Neural crest cell (in vitro differentiated cells): ENCODE measurements at places on chromosomes 3 and 15.
A peak's percentile ranks its signal among the peaks of the same experiment; 100 is the strongest.

GRCh38 chr15:87777054-87777561, 479.4 kb downstream of the NTRK3 start:
- peaks cover 9% of the 10 kb centered on the region for H3K4me1 ChIP-seq
- H3K27me3 ChIP-seq = no peaks in the 10 kb centered on the region
- H3K36me3 ChIP-seq = no peaks in the 10 kb centered on the region

GRCh38 chr3:99999536-99999935, 114.8 kb downstream of the FILIP1L start:
- no peak overlapping the region for H3K27ac ChIP-seq
- H3K4me1 ChIP-seq = no peaks in the 10 kb centered on the region
- DNase-seq = no peak
- no peaks in the 10 kb centered on the region for H3K27me3 ChIP-seq

DNA sequence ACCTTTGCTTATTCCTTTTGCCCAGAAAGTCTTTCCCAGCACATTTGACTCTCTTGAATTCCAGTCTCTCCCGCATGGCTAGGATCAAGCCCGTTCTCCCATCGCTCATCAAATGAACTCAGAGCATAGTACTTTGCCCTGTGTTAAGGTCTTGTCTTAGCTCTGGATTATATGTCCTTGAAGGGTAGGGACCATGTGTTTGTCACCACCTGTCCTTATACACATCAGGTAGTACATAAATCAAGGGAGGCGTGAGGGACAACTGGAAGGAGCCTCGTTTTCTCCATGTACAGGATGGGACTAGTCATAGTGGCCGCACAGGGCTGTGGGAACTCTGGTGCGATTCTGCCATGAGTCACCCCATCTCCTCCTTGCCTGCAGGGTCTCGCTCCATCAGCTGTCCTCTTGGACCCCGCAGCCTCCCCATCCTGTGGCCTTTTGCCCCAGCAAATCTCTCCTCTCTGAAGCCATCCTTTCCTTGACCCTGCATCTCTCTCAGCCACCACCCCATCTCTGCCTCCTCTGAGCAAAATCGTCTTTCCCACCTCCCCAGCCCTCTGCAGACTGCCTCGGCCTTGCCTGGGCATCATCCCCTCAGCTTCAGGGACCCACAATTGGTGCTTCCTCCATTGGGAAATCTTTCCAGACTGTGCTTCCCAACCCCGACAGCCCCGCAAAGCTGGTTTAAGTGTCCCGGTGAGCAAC, 33.4 kb upstream of the RAB6B start:
- DNase-seq = no peak
- H3K4me3 ChIP-seq = peak overlapping the region; percentile 52
- peaks cover 27% of the 10 kb centered on the region for H3K27me3 ChIP-seq
- H3K36me3 ChIP-seq = no peaks in the 10 kb centered on the region

DNA sequence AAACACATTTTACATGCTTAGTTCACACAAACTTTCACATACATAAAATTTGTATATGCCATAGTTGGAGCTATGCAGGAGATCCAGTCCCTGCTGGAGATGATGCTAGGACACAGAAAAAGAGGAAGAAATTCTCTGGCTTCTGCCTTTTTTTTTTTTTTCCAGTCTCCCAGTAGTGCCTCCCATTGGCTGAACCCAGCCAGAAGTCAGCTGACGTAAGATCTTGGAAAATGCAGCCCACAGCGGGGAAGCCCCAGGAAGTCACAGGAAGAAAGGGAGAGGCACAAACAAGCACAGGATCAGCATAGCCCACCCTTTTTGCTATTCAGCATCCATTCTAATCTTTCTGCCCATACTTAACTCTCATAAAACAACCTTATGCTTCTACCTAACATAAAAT, 38.5 kb downstream of the SCN11A start:
- H3K4me3 ChIP-seq = no peak overlapping the region
- no peak overlapping the region for H3K27ac ChIP-seq
- peaks cover 14% of the 10 kb centered on the region for H3K27me3 ChIP-seq

GRCh38 chr3:13574798-13575451, 26.0 kb downstream of the FBLN2 start:
- H3K27ac ChIP-seq = no peak overlapping the region
- no peak for DNase-seq
- no peak overlapping the region for H3K4me3 ChIP-seq

DNA sequence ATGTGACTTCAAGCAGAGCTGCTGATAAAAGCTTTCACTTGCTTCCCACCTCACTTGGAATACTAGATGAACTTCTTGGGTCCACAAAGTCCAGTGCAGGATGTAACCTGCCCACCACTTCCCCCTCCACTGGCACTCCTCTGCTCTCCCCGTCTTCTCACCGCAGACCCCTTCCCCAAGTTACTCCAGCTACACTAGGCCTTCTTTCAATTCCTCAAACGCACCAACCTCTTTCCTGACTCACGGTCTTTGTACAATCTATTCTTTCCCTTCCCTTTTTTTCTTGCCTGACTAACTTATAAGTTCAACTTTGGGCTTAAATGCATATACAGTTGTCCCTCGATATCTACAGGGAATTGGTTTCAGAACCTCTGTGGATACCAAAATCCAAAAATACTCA, 5.2 kb upstream of the ATP13A3 start:
- no peak overlapping the region for H3K4me3 ChIP-seq
- H3K36me3 ChIP-seq = no peaks in the 10 kb centered on the region
- no peaks in the 10 kb centered on the region for H3K27me3 ChIP-seq

DNA sequence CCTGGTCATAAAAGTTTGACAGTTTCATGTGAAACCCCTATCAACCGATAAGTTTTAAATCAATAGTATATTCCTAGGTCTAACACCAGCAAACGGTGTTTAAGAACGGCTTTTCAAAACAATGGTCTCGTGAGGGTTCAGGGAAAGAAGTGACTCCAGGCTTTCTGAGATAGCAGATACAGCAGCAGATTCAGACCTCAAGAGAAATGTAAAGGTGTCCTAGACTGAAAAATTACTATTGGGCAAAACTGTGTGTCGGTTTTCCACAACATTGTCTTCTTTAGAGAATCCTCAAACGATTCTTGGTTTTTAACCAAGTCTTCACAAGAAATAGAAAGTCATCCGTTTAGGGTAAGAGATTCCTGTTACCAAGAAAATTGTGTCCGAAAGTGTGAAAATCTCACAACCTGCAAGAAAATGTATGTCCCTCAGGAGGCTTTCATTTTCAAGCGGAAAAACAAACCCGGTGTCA, 1.2 kb downstream of the SETD2 start:
- peaks cover 52% of the 10 kb centered on the region for H3K4me1 ChIP-seq
- peak overlapping the region; percentile 99 for H3K27ac ChIP-seq
- peak overlapping the region; percentile 98 for H3K4me3 ChIP-seq
- no peaks in the 10 kb centered on the region for H3K36me3 ChIP-seq
- no peak for DNase-seq

DNA sequence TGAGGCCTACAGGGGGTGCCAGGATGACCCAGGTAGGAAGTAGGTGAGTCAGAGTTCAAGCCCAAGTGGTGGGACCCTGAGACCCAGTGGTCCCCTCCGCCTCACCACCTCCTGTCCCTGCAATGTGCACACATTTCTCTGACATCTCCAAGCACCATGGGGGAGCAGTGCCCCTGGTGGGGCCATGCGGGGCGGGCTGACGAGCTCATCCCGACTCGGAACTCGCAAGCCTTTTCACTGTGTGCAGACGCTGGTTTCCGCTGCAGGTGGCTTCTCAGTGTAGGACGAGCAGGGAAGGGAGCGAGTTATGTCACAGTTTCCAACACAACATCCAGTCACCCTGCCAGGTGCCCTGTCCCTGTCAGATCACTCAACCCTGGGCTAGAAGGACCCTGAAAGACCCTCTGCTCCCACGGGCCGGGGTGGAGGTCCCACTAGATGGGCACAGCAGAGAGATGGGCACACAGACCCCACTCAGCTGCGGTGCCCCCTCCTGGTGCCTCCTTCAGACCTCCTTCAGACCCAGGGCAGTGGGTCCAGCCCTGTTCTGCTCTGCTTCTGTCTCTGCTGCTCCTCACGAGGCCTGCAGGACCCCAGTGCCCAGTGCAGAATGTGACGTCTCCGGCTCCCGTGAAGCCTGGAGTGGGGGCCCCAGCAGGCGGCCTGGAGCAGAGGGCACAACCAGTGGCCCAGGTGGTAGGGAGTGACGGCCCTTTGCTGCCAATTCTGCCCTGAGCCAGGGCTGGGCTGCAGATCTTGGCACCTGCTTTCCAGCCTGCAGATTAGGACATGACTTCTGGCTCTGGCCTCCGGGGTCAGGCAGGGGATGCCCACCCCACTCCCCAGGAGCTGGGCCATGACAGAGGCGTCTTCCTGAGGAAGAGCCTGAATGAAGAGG, 102.0 kb upstream of the RPL32 start:
- no peaks in the 10 kb centered on the region for H3K27me3 ChIP-seq
- H3K4me1 ChIP-seq = peaks cover 26% of the 10 kb centered on the region
- H3K4me3 ChIP-seq = no peak overlapping the region
- no peaks in the 10 kb centered on the region for H3K36me3 ChIP-seq

- H3K36me3 ChIP-seq = peaks cover 2% of the 10 kb centered on the region
- DNase-seq = no peak
- no peak overlapping the region for H3K27ac ChIP-seq
These were observed 61.8 kb upstream of the ATP13A3 start for GRCh38 chr3:194548346-194549321.

DNA sequence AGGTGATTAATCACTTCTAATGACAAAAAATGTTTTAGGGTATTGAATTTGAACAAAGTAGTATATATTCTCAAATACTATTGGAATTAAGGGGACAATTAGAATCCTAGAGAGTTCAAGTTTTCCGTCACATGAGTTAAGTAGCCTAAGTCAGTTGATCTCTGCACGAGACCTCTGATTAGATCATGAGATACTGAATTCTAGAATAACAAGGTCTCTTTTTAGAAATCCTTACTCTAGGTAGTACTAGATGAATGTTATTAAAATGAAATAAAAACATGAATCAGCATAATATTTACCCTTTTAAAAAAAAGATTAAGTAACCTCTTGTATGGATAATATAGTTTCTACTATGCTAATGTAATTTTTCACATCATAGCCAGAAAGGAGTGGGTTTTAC, 43.4 kb downstream of the MYO5A start:
- no peaks in the 10 kb centered on the region for H3K36me3 ChIP-seq
- no peak overlapping the region for H3K27ac ChIP-seq
- H3K4me3 ChIP-seq = no peak overlapping the region

DNA sequence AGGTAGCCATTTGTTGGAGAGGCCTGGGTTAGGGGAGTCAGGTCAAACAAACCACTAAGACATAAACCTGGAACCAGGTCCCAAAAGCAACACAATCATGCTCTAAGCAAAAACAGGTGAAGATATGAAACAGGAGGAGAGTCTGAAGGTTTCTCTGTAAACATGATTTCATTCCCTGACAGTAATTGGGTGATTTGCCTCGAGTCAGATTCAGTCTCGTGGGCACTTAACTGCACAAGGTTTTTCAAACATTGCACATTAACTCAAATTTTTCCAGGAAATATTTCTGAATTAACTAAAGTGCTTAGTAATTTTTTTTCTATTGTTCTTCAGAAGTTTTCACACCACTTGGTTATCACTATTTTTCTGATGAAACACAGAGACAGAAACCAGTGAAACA, 27.8 kb downstream of the RORA start:
- H3K36me3 ChIP-seq = no peaks in the 10 kb centered on the region
- H3K4me3 ChIP-seq = no peak overlapping the region
- H3K4me1 ChIP-seq = no peaks in the 10 kb centered on the region
- no peak overlapping the region for H3K27ac ChIP-seq
- H3K27me3 ChIP-seq = no peaks in the 10 kb centered on the region
